NCI-H2227 treated with DMSO at 0.1 percent for 48 hours (cell line): ENCODE measurements at places on chromosomes 12 and 14.
A peak's percentile ranks its signal among the peaks of the same experiment; 100 is the strongest.

GRCh38 chr12:49974231-49974675, 1.5 kb downstream of the AQP6 start:
- no peak for DNase-seq

- no peak for DNase-seq
Observed at GRCh38 chr12:92385296-92385695, 239.7 kb upstream of the BTG1 start.

DNA sequence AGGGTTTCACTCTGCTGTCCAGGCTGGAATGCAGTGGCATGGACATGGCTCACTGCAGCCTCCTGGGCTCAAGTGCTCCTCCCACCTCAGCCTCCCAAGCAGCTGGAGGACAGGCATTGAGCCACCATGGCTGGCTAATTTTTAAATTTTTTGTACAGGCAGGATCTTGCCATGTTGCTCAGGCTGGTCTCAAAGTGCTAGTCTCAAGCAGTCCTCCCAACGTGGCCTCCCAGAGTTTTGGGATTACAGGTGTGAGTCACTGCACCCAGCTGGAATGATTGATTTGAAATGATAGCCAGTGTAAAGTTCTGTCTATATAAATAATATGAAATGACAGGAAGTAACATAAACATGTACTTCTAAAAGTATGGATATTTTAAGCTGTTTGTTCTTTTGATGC, 172.7 kb downstream of the FUT8 start:
- DNase-seq = no peak

- DNase-seq = peak; percentile 20
Observed at GRCh38 chr14:31926123-31926522, 151.0 kb upstream of the ARHGAP5 start.

GRCh38 chr12:111841236-111841749, 735 bp upstream of the MAPKAPK5 start:
- DNase-seq = peak; percentile 64

- no peak for DNase-seq
Observed at GRCh38 chr14:29759521-29760340, 167.9 kb downstream of the PRKD1 start.

GRCh38 chr12:51721282-51721940, 127.1 kb downstream of the FIGNL2 start:
- DNase-seq = peak; percentile 9

DNA sequence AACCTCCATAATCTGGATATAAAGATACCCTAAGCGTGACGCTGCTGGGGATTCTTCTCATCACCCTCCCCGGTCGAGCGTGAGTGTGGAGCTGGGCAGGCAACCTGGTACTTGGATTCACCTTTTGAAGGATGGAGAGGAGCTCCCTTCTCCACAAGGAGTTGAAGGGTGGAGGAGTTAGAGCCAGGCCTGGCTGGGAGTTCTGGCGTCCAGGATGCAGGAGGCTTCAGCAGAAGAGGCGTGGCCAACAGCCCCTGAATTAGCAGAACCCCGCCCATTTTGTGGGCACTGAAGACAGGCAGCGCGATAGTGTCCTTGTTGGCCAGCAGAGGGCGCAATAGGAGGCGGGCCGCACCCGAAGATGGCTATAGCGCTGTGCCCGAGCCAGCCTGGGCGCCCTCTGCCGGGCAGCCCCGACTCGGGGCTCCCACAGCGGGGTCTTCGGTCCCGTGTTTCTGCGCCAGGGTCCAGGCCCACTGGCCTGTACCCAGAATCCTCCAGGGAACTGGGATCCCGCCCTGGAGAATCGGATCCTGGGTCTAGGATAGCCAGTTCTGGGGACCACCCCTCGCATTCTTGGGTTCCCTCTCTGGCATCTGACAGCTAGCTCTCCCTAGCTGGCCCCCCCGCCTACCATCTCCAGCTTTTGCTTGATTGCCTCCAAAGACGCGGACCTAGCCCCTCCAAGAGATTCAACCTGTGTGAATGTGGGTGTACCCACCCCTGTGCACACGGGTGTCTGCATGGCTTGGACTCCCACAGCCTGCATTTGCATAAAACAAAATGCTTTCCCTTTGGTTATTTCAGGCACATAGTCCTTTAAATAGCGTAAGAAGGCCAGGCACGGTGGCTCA, 26.0 kb upstream of the SMUG1 start:
- peak; percentile 76 for DNase-seq

DNA sequence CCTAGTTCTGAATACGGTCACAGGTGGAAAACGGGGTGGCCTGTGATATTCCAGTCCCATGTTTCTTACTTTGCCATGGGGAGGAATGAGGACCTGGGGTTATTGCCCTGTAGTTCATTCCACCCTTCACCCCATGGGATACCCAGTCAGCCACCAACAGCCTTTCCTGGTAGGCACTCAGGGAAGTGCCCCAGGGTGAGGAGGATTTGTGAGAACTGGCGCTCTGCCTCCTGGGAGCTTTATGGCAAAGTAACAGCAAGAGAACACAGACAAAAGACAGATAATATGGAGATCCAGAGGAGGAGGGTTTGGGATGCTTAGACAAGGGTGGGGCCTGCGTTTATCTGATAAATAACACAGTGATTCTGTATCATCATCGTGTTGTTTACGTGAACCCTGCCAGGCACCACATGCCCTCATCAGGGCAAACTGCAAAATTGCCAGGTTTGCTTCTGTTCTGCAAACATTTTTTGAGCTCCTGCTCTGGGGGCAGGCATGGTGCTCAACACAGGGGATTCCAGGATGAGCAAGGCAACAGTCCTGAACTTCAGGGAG, 223.5 kb downstream of the SLC41A2 start:
- DNase-seq = no peak

GRCh38 chr12:80714846-80715245, 1.9 kb upstream of the MYF5 start:
- no peak for DNase-seq

GRCh38 chr12:99146730-99147129, 500.8 kb upstream of the GARIN6 start:
- no peak for DNase-seq

DNA sequence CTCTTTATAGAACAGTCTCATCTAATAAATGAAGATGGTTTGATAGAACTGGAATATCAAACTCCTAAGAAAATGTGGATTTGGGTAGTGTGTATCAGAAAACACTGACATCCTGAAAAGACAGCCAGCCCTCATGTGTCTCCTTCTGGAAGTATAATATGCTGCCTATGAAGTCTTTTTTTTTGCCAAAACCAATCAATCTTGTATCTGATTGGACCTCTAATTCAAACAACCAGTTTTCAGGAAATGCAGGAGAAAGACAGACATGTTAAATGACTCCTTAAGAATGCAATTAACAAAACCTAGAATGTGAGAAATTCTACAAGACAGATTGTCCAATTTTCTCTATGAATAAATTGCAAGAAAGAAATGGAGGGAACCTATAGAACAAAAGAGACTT, 34.3 kb downstream of the MYO1H start:
- no peak for DNase-seq

GRCh38 chr14:102586420-102587104, 5.9 kb upstream of the RCOR1 start:
- no peak for DNase-seq

- peak; percentile 10 for DNase-seq
Observed at GRCh38 chr14:103679351-103679750, 35.9 kb downstream of the XRCC3 start.
